Activated CD4-positive, alpha-beta memory T cell treated with anti-CD3 and anti-CD28 coated beads, Interleukin-2, amount 10 ng/mL, durations not matched to agents 7 days and 5 days (primary cell): ENCODE measurements at places on chromosomes 3 and 15. TPM values are rescaled to one million over a fixed set of nuclear protein-coding genes. Genes with fewer than 3 reads are reported as not detected.

Gene PAK6
- total RNA-seq, result 0.20 TPM

Gene IQCH
- total RNA-seq, result 0.98 TPM

Gene CCR9
- 0.28 TPM for total RNA-seq

Gene ZNF609
- total RNA-seq, result 30.0 TPM

Gene PPP1R14D
- not detected for total RNA-seq

Gene TUSC7
- total RNA-seq, result not detected

Gene VEPH1
- not detected for total RNA-seq

Gene COL8A1
- total RNA-seq, result 0.10 TPM

Gene ARL14
- total RNA-seq, result not detected

Gene GOLGA8J
- not detected for total RNA-seq

Gene FEZF2
- not detected for total RNA-seq

Gene CCR5
- total RNA-seq, result 85.3 TPM

Gene CYP19A1
- not detected for total RNA-seq

Gene GPR171
- 222 TPM for total RNA-seq

Gene C3orf52
- 2.5 TPM for total RNA-seq
